Lower lobe of right lung (tissue), 2 donors: ENCODE measurements at places on chromosomes 2 and 18.

DNA sequence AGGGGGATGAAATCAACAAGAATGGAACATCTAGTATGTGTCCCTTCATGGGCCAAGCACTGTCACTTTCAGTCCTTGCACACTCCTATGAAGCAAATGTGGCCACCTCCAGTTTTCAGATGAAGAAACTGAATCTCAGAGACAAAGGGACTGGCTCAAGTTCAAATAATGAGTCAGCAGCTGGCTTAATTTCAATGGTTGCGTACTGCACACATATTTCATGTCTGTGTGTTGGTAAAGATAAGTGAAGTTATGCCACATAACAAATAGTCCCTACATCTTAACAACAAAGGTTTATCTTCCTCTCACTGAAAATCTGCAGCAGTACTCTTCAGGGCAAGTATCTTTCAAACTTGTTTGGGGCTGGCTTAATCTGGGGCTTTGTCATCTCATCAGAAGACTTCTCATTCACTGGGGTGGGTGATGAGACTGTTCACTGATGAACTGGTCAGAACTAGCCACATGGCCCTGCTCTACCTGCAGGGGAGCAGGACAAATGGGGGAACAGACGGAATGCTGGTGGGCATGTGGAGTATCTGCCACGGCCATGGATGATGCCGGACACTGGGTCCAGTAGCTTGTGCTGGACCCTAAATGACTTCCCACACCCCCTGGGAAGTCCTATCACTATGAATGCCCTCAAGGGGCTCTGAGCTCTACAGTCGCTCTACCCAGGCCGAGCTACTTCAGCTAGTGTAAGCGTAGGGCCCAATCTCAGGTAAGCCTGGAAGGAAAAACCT, 263.2 kb downstream of the CYP26B1 start:
- H3K36me3 ChIP-seq, result no peaks in the 10 kb centered on the region
- no peaks in the 10 kb centered on the region for H3K27me3 ChIP-seq
- peaks cover 26% of the 10 kb centered on the region for H3K4me1 ChIP-seq
- H3K4me3 ChIP-seq, result no peak overlapping the region
- H3K27ac ChIP-seq, result no peak overlapping the region
- no peak for DNase-seq

DNA sequence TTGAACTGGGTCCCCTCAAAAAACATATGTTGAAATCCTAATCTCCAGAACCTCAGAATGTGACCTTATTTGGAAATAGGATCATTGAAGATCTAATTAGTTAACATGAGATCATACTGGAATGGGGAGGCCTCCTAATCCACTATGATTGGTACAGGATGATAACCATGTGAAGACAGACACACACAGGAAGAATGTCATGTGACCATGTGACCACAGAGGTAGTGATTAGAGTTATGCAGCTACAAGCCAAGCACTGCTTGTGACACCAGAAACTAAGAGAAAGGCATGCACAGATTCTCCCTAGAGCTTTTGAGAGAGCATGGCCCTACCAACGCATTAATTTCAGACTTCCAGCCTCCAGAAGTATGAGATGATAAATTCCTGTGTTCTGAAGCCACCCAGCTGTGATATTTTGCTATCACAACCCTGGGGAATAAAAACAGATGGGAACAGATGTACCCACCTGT, 47.0 kb upstream of the TGIF1 start:
- no peaks in the 10 kb centered on the region for H3K27me3 ChIP-seq
- no peak for DNase-seq
- H3K4me1 ChIP-seq, result no peaks in the 10 kb centered on the region
- no peak overlapping the region for H3K27ac ChIP-seq
- no peak overlapping the region for H3K4me3 ChIP-seq

DNA sequence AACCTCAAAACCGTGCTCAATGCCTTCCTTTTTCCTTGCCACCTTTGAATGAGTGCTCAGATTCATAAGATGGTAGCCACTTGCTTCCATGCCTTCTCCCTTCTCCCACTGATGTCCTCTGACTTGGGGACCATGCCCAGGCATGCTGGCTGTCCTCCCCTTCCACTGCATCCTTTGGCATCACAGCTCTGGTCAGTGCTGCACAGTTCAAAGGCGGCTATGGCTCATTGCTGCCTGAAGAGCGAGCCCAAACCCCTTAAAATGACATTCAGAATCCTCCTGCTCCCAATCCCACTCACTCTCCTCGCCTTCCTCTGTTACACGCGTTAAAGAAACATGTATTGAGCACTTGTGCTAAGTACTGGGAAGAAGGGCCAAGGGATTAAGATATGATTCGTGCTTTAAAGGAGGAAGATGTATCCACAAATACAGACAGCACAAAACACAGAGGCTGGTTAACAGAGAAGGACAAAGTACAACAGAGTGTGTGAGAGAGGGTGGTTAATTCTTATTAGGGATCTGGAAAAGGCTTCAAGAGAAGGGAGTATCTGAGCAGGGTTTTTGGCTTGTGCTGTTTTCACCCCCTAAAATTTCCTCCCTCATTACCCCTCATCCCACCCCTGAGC, 81.8 kb downstream of the CERKL start:
- H3K36me3 ChIP-seq, result no peaks in the 10 kb centered on the region
- H3K4me1 ChIP-seq, result no peaks in the 10 kb centered on the region
- H3K27ac ChIP-seq, result no peak overlapping the region
- H3K27me3 ChIP-seq, result no peaks in the 10 kb centered on the region

DNA sequence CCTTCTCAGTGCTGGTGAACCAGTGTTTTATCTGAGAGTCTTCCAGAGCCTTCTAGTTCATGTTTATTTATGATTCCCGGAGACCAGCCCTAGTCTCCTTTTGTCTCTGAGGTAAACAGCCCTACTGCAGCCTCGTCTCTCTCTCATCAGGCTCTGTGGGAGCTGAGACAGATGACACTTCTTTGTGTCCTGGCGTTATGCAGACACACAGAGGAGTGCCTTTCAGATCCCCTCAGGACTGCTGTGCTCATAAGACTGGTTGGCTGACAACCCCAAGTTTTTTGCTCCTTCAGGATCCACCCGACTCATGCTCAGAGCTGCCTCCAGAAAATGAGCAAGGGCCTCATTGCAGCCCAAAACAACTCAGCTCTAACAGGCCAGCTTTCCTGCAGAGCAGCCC, 523.8 kb upstream of the SPHKAP start:
- no peaks in the 10 kb centered on the region for H3K36me3 ChIP-seq
- H3K27ac ChIP-seq, result no peak overlapping the region
- H3K4me1 ChIP-seq, result no peaks in the 10 kb centered on the region
- H3K27me3 ChIP-seq, result no peaks in the 10 kb centered on the region

DNA sequence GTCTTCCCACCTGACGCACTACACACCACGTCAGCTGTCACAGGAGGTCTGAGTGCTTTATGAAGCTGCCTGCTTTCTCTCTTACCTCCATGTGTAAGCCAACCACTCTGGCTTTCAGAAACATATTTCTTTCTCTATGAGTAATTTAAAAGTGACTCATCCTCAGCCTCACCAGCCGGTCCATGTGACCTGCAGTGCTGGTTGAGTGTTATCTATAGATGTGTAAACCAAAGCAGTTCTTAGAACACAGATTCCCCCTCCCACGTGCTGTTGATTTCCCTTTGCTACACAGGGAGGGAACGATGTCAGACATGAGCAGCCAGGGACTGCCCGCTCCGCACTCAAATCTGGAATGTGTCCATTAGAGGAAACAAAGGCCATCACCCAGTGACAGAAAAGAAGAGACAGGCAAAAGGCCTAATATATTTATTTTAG, 157.8 kb downstream of the BCL2 start:
- H3K27me3 ChIP-seq, result no peaks in the 10 kb centered on the region
- peaks cover 28% of the 10 kb centered on the region for H3K4me1 ChIP-seq
- H3K36me3 ChIP-seq, result no peaks in the 10 kb centered on the region

- no peaks in the 10 kb centered on the region for H3K36me3 ChIP-seq
- no peaks in the 10 kb centered on the region for H3K27me3 ChIP-seq
- no peak overlapping the region for H3K27ac ChIP-seq
- no peak for DNase-seq
- H3K4me3 ChIP-seq, result no peak overlapping the region
These were observed 311.8 kb downstream of the FBXO15 start for GRCh38 chr18:73835656-73836364.

- no peaks in the 10 kb centered on the region for H3K27me3 ChIP-seq
- DNase-seq, result no peak
- H3K4me3 ChIP-seq, result no peak overlapping the region
- H3K27ac ChIP-seq, result no peak overlapping the region
- no peaks in the 10 kb centered on the region for H3K4me1 ChIP-seq
These were observed 267.0 kb downstream of the NOL4 start for GRCh38 chr18:33957707-33958106.

GRCh38 chr18:77074431-77074830, 58.2 kb downstream of the MBP start:
- H3K27me3 ChIP-seq, result no peaks in the 10 kb centered on the region
- DNase-seq, result no peak
- H3K4me1 ChIP-seq, result peaks cover 79% of the 10 kb centered on the region
